ENCODE measurements at places on chromosomes 16 and 17. TPM values are rescaled to one million over a fixed set of nuclear protein-coding genes. Genes with fewer than 3 reads are reported as not detected.

Gene DDX28
- total RNA-seq: 39.1 TPM

Gene CETP
- not detected for total RNA-seq

Gene CCR7
- total RNA-seq: 109 TPM

Gene KRT36
- total RNA-seq: not detected

Gene C17orf100
- total RNA-seq: 1.1 TPM

Gene KRT33B
- not detected for total RNA-seq

Gene HYDIN
- total RNA-seq: not detected

Gene TNS4
- 3.9 TPM for total RNA-seq

Gene ABCC6
- total RNA-seq: not detected

Gene SEPTIN12
- total RNA-seq: not detected

Gene KRTAP16-1
- not detected for total RNA-seq

Gene EVPLL
- 0.14 TPM for total RNA-seq

Gene GNGT2
- 12.8 TPM for total RNA-seq

Gene FZD2
- total RNA-seq: not detected

Gene MCRIP1
- total RNA-seq: 110 TPM

Gene SRCIN1
- total RNA-seq: not detected

Gene SALL1
- not detected for total RNA-seq

Gene WSCD1
- 0.08 TPM for total RNA-seq

Gene TLCD3B
- 0.32 TPM for total RNA-seq

Gene ARRB2
- total RNA-seq: 94.7 TPM

Gene TP53TG3B
- total RNA-seq: not detected

Gene BPTF
- total RNA-seq: 67.7 TPM

Gene QRICH2
- total RNA-seq: 1.1 TPM

Gene CRYBA1
- total RNA-seq: not detected

Gene DRC7
- not detected for total RNA-seq

All from activated T-cell treated with anti-CD3 and anti-CD28 coated beads, Interleukin-2, amount 50 U/mL, for 4 hours (primary cell).